ENCODE measurements at places on chromosomes 6 and 20.

DNA sequence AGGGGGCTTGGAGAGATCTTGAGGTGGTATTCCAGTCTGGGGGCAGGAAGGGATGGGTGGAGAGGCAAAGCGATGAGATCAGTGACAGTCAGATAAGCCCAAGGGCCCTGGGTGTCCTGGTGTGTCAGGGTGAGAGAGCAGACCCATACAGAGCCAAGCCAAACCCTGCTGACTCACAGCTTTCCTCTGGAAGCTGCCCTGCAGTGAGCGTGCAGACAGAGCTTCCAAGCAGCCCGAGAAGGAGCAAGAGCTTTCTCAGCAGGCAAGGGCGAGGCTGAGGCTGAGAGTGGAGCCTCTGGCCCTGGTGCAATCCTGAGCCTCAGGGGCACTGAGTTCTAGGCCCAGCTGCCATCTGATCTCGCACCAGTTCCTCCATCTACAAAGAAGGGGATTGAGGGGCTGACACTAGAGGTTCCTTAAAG lies 91.1 kb upstream of the HIVEP1 start:
- DNase-seq, result no peak

DNA sequence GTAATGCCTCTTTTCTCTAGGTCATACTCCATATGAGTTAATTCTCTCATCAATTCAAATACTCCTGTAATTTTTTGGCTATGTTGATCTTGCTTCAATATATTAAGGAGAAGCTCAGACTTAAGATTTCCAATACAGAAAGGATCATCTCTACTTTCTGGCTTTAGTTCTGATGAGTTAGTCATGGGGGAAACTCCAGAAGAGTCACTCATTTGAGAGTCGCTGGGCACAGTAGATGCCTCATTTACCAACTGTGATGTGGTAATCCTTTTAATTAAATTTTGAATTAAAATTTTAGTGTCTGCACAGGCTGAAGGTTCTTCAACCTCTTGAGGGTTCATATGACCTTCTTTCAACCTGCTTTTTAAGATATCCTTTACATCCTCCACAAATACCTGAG lies 38.5 kb downstream of the DST start:
- DNase-seq, result no peak

DNA sequence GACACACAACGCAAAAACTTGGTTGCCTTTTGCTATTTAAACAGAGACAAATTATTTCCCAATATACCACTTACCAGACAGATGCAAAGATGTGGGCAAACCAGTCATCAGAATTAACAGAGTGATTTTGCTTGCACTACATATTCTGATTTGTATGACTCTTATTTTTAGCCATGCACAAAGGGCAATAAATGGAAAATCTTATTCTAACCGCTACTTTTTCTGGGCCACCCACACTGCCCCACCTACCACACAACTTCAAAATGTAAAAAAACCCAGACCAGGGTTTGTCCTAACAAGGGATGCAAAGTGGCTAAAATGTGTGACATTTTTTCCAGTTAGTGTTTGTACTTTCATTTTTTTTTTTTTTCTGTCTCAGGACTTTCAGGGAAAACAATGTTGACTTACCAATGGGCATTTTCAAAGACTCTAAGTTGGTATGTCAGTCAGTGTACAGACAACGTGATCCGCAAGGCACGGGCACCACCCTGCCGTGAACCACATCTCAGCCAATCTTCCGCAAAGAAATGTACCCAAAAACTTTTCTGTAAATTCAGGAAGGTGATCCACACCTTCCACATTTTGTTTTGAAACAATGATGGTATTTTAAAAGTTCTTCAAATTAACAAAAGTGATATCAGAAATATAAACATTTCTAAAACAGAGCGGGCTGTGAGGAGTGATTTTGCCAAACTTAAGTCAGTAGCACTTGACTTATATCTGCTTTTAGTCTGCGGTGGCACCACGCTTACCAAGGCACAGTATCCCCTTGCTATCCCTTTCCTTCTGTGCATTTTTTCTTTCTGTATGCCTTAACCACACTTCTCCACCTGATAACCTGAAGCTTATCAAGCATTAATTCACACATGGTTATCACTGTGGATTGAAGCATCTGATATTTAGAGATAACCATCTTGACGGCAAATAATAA lies 185.6 kb downstream of the GJA10 start:
- DNase-seq, result no peak

- no peak for DNase-seq
Observed at GRCh38 chr6:17390276-17390675, 3.1 kb upstream of the CAP2 start.

- DNase-seq, result no peak
Observed at GRCh38 chr20:46200582-46201570, 82.8 kb downstream of the CD40 start.

- no peak for DNase-seq
Observed at GRCh38 chr20:11791835-11792567, 125.7 kb upstream of the BTBD3 start.

- DNase-seq, result peak; percentile 92
Observed at GRCh38 chr6:43143235-43144128, 27.6 kb upstream of the SRF start.
